ENCODE measurements at places on chromosomes 7 and 10.

GRCh38 chr7:73723813-73724212 is 4.3 kb upstream of the STX1A start:
- no peak for DNase-seq

- no peak for DNase-seq
These were observed 296.3 kb upstream of the NPSR1 start for GRCh38 chr7:34361663-34362250.

DNA sequence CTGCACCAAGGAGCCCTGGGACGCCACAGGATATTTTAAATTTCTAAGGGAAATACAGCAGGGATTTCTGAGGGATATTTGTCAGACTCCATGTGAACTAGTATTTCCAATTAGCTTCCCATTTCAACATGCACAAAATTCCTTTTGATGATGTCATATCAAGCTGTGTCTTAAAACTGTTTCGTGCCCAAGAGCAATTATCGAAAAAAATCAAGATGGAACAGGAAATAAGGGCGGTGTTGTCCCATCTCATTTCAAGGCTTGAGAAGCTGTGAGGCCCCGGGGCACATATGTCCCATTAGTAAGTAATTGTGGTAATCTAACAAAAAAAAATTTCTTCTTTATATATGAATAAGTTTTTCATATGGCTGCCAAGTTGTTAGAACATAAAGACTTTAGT is 47.4 kb downstream of the PPP1R17 start:
- DNase-seq, result no peak

GRCh38 chr7:1708596-1709251 is 38.6 kb downstream of the ELFN1 start:
- no peak for DNase-seq

GRCh38 chr10:61397175-61397986 is 55.8 kb downstream of the TMEM26 start:
- no peak for DNase-seq
